ENCODE measurements at places on chromosomes 2 and 18.
A peak's percentile ranks its signal among the peaks of the same experiment; 100 is the strongest.

- DNase-seq, result no peak
These were observed 13.0 kb downstream of the PTPN4 start for GRCh38 chr2:119772767-119773166.

GRCh38 chr18:46748466-46748865, 8.4 kb downstream of the ST8SIA5 start:
- DNase-seq, result no peak

GRCh38 chr2:20999906-21000645, 43.8 kb downstream of the APOB start:
- no peak for DNase-seq

- DNase-seq, result no peak
These were observed 5.1 kb downstream of the TIMM21 start for GRCh38 chr18:74153377-74153776.

DNA sequence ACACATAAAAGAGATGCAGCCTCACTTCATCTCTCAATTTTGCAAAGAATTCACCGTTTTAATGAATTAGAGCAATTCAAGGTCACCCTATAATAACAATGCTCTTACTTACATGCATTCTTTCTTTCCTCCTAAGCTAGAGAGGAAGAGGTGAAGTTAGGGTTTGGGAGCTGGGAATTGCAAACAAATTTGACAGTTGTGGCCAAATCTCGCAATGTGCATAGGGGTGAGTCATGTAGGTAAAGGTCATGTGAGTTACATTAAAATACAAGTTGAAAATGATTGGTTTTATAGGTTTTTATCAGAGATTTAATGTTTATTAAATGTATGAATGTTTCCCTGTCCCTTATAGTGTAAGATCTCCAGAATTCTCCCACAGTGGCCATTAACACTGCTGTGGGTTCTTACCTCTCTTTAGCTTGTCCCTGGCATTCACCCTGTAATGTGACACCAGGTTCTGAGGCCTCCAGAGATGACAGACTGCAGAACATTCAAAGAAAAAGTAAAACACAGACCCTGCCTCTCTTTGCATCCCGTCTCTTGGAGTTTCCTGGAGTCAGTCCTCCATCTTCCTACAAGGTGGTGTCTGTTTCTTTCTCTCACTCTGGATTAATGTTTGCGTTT, 53.7 kb upstream of the LGALSL start:
- DNase-seq, result no peak

DNA sequence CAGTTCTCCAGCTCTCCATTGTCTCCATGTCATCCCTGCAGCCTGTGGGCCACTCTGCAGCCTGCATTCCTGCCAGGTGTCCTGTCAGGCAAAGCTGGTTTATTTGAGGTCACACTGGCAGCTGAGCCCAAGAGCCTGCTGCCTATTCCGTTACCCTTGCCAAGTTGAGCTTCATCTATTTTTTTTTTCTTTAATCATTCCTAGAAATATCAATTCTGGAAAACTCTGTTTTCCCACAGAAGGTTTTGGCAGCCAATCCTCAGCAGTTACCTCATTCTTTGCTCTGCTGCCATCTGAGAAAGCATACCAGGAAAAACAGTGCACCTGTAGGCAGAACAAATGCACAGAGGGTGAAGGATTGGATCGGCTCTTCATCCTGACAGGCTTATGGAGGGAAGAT, 411.0 kb upstream of the ACVR2A start:
- no peak for DNase-seq

DNA sequence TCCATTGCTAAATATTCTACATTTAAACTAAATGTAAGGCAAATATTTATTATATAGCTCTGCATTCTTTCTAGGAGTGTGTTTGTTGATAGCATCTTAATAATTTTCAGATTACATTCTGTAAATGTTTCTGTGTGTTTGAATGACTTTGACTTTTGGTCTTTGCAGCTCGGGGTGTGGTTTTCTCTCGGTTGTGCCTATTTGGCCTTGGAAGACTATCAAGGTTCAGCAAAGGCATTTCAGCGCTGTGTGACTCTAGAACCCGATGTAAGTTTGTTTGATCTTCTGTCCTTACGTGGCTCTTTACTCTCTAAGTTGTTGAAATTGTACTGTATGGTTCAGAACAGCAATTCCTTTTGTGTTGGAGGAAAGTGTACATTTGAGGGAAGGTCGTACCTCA, 149.9 kb downstream of the TTC27 start:
- DNase-seq, result no peak

DNA sequence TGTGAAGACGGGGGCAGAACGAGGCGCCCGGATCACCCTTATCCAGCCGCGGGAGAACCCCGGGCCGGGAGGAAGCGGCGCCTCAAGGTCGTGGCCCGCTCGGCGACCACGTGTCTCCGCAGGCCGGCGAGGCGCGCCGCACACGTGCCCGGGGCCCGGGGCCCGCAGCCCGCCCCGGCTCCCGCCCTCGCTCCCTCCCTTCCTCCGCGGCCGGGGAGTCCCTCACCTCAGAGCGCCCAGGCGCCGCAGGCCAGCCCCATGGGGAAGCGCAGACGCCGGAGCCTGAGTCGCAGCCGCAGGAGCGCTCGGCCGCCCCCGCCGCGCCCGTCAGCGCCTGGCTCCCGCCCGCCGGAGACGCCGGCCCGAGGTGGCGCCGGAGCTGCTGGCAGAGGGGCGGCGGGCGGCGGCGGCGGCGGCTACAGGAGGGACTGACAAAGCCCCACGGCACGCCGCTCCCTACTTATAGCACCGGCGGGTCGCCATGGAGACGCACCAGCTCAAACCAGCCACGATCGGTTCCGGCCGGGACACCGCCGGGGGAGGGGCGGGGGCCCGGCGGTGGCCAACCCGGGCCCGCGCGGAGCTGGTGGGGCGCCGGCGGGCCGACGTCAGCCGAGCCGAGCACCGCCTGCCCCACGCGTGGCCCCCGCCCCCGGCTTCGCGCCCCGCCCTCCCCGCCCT, at the start of gene ODC1:
Gene ODC1 (minus strand): TSS at position 433 of the 681 bp plus-strand sequence. CDS start 3,295 bp downstream, outside the sequence.
- peak; percentile 96 for DNase-seq

DNA sequence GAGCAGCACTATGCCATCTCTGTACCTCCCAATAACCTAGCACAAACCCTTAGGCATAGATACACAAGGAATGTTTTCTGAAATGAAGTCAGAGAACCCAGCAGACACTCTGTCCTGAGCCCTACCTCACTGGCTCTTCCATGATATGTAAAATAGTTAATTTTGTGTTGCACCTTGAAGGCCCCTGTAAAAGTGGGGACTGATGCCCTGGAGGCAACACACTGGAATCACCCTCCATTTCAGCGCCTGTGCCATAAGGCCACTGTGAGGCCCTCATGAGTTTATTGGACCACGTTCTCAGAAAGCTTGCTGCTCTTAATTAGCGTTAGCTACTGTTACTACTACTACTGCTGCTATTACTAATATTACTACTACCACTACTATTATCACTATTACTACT, 670.1 kb upstream of the SOX11 start:
- DNase-seq, result no peak

- no peak for DNase-seq
These were observed 8.2 kb upstream of the SETBP1 start for GRCh38 chr18:44672506-44672905.

DNA sequence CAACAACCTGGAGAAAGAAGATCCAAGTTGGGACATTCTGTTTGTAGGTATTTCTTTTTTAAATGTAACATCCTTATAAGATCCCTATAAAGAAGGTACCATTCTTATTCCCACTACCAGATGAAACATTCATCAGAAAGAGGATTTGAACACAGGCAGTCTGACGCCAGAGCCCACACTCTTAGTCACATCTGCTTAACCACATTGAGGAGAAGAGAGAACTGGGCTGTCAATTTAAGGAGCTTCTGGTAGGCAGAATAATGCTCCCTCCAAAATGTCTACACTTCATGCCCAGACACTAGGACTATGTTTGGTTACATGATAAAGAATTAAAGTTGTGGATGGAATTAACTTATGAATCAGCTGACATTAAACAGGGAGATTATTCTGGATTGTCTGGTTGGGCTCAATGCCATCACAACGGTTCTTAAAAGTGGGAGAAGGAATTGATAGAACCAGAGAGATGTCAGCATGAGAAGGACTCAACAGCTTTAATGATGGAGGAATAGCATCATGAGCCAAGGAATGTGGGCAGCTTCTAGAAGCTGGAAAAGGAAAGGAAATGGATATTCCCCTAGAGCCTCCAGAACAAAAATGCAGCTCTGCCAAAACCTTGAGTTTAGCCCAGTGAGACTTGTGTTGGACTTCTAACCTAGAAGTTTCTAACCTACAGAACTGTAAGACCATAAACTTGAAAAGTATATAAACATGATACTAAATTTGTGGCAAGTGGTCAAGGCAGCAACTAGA, 82.2 kb downstream of the KLF7 start:
- DNase-seq, result no peak

DNA sequence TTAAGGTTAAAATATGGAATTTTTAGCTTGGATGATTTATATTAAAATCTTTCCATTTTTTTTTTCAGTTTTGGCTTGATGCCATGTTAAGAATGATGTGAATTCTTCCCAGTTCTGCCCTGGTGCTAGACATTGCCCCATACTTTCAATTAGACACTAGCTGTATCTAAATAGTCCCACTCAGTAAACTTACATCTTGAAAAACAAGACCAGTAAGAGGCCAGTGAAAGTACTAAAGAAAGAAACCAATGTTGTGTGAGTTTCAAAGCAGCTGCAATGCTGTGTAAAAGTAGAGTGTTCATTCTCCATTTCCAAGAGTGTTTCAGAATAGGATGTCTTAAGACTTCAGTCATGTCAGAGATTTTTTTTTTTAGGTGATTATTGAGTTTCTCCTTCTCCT, 40.0 kb upstream of the CYBRD1 start:
- DNase-seq, result no peak

GRCh38 chr2:241563571-241563980, 5.0 kb downstream of the BOK start:
- DNase-seq, result no peak

GRCh38 chr2:240795916-240796510, 24.0 kb downstream of the KIF1A start:
- no peak for DNase-seq

GRCh38 chr18:36046898-36047297, 20.5 kb downstream of the RPRD1A start:
- DNase-seq, result no peak

DNA sequence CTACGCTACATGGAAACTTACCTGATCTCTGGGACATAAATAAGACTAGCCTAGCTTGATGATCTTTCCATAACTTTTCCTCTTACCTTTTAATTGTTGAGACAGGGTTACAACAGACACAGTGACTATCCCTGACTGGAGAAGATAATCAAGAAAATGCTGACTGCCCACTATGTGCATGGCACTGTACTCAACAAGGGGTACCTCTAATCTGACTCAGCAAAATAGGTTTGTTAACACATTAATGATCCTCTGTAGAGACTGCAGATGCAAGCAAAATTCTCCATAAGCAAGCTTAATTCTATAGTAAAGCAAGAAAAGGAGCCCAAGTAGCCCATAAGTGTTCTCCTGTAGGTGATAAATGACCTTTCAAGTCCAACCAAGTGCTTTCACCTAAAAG, 25.5 kb downstream of the ACVR1C start:
- DNase-seq, result no peak

DNA sequence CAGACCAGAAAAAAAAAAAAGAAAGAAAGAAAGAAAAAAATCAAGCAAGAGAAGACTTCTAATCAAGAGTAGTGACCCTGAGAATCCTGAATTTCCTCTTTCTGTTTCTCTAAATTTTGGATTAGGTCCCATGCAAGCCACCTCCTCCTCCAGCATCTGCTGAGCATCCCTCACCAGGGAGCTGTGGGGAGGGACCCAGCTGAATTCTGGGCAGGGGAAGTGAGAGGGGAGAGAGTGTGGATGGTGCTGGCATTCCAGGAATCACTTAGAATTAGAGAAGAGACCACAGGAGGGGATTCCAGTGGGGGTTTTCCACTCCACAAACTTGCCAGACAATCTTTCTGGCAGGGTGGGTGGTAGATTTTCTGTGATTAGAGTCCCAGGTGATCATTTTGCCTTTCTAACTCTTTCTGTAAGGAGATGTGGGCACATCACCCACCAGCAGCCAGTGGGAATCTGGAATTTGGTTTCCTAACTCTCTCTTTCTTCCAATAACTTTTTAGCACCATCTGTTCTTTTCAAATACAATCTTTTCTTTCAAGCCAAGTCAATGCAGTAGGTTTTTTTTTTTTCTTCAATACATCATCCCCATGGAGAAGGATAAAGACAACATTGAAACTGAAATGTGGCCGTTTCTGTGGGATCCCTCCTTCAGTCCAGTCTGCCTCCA, 279.2 kb downstream of the CLIP4 start:
- DNase-seq, result no peak

- no peak for DNase-seq
These were observed 364.4 kb upstream of the GCFC2 start for GRCh38 chr2:76075126-76075525.

GRCh38 chr2:205957452-205958154, 128.4 kb downstream of the INO80D start:
- DNase-seq, result no peak

- no peak for DNase-seq
These were observed 148.8 kb downstream of the ARL4C start for GRCh38 chr2:234348081-234348480.

GRCh38 chr2:62339413-62339812, 143.5 kb downstream of the B3GNT2 start:
- DNase-seq, result no peak

- no peak for DNase-seq
These were observed 16.3 kb downstream of the DTNA start for GRCh38 chr18:34726286-34727004.

DNA sequence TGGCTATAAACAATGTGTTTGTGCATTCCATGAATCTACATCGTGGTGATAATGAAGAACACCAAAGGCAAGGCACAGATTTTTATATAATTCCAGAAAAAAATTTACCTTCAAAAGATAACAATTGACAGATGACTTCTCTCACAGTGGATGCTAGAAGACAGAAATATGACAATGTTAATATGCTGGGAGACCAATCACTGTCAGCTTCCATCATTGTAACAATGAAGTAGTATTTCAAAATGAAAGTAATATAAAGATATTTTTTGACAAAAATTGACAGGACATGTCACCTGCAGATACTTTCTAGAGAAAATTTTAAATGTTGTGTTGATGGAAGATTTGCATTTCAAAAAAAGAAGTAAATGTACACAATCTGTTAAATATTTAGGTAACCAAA, 1925.9 kb upstream of the LRRTM1 start:
- no peak for DNase-seq

- DNase-seq, result no peak
These were observed 157.1 kb downstream of the COL6A3 start for GRCh38 chr2:237256887-237257286.

- DNase-seq, result no peak
These were observed 646.7 kb upstream of the CDH2 start for GRCh38 chr18:28823506-28824182.

DNA sequence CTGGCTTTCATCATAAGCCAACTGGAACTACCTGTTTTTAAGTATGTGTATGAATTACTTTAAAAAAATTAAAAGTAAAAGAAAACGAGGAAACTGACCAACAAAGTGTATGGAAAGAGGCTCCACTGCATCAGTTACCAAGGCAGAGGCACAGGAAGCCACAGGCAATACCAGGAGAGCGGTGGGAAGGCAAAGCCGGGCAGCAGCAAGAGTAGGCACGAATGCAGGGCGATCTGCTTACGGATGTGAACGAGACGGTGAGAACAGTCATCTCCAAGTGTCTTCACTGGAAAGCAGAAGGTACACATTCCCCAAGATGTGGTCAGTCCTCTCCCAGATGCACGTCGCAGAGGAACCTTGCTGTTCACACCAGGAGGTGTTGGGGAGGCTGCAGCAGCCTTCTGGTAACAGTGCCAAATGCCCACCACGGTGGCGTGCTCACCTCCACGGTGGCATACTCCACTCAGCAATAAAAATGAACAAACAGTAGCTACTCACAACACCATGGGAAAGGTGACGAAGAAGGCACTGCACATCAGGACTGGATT, 43.1 kb downstream of the HS6ST1 start:
- no peak for DNase-seq
